ENCODE measurements at places on chromosomes 6 and 20.

DNA sequence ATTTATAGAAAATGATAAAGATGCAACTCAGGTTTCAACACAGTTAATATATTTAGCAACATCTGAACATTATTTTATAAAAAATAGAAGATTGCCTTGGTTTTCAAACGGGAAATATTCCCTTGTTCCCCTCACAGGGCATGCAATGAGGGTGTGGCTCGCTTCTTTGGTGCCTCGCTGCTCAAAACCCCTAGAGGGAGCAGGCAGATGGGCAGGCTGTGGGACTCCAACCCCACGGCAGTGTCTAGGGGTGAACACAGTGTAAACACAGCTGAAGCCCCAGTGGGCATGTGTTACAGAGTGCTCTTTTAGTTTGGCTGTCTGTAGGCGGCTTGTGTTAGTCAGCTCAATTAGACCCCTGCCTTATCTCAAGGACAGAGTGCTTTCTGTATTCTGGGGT, 560.8 kb upstream of the IMPG1 start:
- no peak for DNase-seq

DNA sequence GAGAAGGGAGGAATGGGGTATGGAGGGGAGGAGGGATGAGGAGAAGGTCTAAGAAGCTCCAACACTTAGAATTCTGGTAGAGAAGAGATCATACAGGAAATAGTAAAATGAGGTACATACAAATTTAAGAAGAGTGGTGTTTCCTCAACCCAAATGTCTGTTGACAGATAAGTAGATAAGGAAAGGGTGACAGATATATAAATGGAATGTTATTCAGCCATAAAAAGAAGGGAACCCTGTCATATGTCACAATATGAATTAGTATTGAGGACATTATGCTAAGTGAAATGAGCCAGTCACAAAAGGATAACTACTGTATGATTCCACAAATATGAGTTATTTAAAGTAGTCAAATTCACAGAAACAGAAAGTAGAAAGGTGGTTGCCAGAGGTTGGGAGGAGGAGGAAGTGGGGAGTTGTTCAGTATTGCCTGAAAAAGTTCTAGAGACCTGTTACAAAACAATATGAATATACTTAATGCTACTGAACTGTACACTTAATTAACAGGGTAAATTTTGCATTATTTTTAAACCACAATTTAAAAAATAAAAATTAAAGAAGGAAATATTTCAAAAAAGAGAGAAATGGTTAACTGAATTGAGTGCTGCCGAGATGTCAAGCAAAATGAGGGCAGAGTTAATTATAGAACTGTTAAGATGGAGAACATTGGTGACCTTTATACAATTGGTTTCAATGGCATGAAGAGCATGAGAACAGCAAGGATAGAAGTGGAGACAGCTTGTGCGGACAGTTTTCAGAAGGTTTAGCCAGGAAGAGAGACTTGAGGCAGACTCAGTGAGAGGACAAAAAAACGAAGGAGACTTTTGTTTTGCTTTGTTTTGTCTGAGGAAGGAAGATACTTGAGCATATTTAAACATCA, 47.6 kb upstream of the ADGRF4 start:
- no peak for DNase-seq

DNA sequence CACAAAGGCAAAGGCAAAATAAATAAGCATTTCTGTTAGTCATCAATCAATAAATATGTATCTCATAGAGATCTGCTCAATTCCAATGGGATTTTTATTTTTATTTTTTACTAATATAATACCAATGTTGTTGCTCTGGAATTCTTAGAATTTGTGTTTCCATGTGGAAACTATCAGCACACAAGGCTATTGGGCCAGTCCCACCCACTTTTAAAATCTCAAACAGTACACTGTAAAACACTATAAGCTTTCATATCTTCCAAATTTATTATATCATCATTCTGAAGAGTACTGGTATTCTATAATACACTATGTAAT, 563.8 kb upstream of the MARCKS start:
- no peak for DNase-seq

DNA sequence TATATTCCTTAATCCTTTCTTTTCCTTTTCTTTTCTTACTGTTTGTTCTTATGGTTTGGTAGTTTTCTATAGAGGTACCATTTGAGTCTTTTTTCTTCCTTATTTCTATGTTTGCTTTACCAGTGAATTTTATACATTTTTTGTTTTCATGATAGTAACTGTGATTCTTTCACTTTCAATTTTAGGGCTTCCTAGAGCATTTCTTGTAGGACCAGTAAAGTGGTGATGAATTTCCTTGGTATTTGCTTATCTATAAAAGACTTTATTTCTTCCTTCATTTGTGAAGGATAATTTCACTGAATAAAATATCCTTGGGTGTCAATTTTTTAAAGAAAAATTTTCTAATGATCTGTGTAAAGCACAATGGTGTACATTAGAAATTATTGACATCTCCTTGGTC, 637.4 kb downstream of the CD109 start:
- no peak for DNase-seq

DNA sequence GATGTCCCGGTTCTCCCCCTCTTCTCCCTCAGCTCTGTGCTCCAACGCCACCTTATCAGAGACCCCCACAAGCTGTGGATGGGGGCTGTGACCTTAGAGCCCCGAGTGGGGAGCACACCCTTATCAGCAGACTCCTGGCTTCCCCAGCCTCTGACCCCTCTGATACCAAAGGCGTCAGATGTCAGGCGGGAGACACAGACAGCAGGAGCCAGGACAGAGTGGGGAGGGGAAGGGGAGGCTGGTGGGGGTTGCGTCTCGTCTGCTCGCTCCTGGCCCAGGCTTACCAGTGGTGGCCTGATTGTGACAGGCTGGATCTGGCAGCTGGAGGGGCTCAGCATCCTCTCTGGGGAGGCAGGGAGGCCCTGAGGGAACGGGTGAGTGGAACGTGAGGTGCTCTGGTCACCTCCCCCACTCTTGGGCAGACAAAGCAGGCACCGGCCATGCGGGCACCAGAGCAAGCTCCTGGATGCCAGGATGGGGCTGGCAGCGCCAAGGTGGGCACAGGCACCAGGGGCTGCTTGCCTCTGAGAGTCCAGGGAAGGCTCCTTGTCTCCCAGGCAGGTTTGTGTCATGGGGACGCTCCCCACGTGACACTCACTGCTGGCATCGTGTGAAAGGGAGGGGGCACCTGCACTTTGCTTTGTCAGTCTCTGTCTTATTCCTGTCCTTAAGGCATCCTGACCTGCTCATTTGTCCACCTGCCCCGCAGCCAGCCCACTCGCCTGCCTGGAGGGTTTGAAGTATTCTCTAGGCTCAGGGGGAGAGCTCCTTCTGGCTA, 27.8 kb upstream of the GATA5 start:
- no peak for DNase-seq

- DNase-seq, result no peak
Measured at GRCh38 chr20:7159903-7160302, 392.4 kb downstream of the BMP2 start.

DNA sequence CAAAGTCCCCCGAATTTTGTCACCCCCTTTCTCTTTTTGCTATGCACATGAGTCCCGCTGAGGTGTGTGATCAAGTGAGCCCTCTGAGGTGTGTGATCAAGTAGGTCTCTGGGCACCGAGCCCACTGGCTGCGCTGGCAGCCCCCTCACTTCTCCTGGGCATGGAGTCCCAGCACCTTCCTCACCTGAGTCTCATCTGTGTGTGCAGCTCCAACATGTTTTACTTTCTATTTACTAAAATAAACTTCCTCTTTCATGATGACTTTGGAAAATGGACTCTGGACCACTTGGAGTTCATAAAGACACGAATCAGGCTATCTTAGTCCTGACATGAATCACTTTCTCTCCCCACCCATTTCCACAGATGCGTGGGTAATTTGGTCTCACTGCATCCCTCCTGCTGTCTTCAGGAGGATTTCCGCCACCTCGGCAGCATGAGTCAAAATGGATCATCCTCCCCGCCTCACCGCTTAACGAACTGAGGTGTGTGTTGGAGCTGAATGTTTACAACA, 39.8 kb downstream of the PRDM1 start:
- no peak for DNase-seq

- DNase-seq, result no peak
Measured at GRCh38 chr20:18943542-18943941, 130.0 kb downstream of the SCP2D1 start.

DNA sequence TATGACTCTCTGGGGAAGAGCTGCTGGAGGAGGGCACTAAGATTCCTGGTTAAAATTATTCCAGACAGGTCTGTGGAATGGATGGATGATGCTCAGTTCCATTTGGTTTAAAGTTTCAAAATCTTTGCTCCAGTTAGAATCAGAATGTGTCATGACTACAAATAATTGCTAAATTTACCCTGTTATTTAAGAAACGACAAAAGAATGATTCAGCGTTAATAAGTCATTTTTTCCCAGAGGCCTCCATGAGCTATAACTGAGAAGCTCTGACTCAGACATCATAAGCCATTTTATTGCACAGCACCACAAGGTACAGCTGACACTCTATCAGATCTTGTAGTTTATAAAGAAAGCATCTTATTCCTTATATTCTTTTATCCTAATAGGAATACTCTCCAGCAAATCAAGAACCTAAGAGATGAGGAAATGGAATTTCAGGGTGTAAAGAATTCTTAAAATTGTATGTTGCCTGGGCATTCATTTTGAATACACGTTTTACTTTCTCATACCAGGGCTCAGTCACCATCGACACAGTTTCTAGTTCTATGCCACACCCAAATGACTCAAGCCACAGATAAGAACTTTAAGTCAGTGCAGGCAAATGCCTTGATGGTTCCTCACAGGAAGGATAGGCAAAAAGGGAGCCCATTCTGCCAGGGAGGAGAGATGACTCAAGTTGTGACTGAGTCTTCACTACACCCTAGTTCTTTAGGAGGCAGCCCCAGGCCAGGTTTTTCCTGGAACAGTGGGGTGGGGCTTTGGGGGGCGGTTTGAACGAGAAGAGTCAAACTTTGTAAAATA, 636.0 kb downstream of the MMUT start:
- DNase-seq, result no peak

DNA sequence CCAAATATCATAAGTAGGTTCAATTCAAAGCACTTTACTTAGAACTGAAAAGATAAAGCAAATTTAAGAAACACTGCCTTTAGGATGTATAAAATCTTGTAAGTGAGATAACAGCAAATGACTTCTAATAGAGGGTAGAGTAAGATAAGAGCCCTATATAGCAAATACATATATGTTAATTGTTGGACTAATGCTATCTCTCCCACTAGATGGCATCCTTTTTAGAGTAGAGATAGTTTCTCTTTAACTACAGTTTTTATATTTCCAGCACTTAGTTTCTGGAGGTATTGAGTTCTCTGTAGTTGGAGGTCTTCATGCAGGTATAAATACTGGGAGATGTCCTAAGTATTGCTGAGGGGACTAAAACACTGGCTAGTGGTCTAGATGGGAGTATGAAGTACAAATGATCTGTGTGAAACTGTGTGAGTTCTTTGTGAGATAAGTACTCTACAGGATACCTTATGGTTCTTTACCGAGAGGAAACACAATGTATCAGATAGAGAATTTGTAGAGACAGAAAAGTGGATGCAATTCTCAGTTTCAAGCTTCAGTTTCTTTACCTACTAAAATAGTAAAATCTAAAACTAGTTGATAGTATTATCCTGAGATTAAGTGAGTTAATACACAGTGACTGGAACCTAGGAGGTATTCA, 399.3 kb downstream of the KHDRBS2 start:
- DNase-seq, result no peak

- no peak for DNase-seq
Measured at GRCh38 chr6:106648651-106649308, 19.4 kb downstream of the QRSL1 start.

DNA sequence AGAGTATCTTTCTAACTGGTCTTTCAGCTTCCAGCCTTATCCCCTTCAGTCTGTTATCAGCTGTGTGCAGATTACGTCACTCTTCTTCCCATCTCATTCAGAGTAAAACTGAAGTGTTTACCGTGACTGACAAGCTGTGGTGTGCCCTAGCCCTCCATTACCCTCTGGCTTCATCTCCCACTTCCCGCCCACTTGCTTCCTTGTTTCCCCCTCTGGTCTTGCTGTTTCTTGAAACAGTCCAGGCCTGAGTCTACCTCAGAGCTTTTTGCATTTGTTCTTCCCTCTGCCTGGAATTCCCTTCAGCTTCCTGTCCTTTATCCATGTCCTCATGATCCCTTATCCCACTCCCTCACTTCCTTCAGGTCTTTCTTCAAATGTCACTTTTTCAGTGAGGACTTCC, 66.9 kb downstream of the CARMIL1 start:
- DNase-seq, result no peak

DNA sequence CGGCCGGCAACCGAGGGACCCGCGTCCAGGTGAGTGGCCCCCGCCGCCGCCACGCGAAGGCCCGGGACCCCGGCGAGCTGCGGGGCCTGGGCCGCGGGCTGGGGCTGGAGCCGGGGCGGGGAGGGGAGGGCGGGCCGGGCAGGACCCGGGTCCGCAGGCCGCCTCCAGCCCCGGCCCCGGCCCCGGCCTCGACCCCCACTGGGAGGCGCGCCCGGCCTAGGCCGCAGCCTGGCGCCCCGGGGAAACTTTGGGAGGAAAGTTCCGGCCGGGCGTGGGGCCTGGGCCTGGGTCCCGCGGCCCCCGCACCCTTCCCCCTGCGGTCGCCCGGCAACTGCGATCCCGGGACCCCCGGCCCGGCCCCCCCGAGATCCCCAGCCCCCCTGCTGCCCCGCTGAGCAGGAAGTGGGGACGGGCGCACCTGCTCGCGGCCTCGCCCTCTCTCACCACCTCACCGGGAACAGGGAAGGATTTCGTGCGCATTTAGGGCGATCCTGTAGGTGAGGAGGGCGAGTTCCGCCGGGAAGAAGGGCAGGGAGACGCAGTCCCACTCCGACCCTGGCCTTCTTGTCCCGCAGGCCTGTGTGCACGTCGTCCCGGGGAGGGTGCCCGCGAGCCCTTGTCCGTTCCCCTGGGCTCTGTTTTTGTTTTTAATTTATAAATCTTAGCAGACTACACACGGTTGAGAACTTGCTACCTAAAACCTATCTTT, 402 bp downstream of the OSBPL2 start:
- no peak for DNase-seq

- DNase-seq, result no peak
Measured at GRCh38 chr6:150043501-150044412, 18.4 kb upstream of the RAET1L start.
